ENCODE measurements at places on chromosomes 1 and 21. TPM values are rescaled to one million over a fixed set of nuclear protein-coding genes. Genes with fewer than 3 reads are reported as not detected.

DNA sequence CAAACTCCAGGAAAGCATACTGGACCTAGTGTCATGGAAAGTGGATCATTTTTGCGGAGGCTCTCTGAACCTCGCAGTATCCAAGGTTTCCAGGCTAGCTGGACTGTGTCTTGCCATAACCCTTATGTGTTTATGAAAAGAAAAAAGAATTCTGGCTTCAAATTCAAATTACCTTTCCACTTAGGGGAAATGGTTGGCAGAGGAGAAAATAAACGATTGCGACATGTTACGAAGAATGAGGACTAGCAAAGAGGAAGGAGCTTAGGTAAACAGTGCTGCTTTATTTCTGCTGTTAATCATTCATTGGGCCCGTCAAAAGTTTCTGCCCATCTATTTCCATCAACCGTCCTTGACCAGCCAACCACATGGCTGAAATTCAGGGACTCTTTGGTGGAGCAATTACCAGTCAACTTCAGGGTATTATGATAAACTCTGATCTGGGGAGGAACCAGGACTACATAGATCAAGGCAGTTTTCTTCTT lies at the start of gene C4BPA:
Gene C4BPA, plus strand, starts transcription at position 342 of the 482 bp plus-strand sequence. CDS start 8,793 bp downstream, outside the sequence.
- no peak within 1 kb of the TSS for H3K27ac ChIP-seq
- DNase-seq: no peak
- H3K4me3 ChIP-seq: no peak within 1 kb of the TSS
- H3K27me3 ChIP-seq: no peaks in the 10 kb centered on the region

DNA sequence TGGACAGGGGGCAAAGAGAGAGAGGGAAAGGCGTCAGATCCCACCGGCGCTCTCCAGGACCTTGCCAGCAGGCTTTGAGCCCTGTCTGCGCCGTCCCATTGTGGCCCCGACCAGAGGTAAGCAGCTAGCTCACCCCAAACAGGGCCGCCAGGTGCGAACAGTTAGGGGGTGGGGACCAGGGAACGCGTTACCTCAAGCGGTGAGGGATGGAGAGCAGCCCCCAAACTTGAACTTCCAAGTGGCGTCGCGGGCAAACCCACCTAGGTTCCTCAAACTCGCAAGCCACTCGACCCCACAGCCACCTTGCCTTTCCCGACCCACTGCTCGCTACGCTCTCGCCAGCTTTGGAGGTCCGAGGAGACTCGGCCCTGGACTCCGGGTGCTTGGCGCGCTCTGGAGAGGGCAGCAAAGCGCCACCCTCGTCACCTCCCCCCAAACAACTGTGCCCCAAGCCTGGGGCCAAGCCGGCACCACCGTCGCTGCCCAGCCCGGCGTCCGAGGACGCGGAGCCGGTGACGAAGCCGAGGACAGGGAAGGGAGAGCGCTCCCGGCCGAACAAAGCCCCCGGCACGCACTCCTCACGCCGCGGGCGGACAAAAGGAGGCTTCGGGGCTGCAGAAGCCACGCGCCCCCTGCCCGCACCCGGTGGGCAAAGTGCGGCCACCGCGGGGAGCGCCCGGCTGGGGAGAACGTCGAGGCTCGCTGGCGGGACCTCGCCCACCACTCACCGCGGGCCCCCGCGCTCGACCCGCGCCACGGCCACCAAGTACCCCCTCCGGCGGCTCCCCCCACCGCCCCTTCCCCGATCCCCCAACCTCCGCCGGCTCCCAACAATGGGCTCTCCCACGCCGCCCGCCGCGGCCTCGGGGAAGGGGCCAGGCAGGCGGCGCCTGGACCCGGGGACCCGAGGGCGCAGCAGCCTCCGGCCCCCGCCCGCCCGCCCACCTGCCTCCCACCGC lies 976 bp downstream of the SSBP3 start:
- H3K36me3 ChIP-seq: peaks cover 17% of the 10 kb centered on the region
- H3K27ac ChIP-seq: no peak overlapping the region
- peaks cover 40% of the 10 kb centered on the region for H3K4me1 ChIP-seq
- DNase-seq: no peak

GRCh38 chr1:212710566-212710965 lies 10.9 kb upstream of the BATF3 start:
- no peak for DNase-seq
- peaks cover 7% of the 10 kb centered on the region for H3K4me1 ChIP-seq
- H3K36me3 ChIP-seq: no peaks in the 10 kb centered on the region
- H3K27me3 ChIP-seq: no peaks in the 10 kb centered on the region

DNA sequence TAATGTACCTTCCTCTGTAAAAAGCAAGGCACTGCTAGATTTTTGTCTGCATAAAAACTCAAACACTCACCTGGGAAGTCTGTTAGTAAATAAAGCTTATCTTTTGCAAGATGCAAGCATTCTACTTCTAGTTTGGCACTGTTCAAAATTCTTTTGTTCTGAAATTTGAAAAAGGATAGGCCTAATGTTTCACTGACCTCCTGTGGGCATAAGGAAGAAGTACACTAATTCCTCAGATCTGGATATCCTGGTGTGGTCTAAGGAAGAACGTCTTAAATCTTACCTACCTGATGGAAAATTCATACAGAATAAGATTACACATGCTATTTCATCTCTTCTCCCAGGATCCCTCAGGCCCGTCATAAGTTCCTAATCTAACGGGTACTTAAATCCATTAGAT lies 93.5 kb upstream of the CAMK1G start:
- peaks cover 5% of the 10 kb centered on the region for H3K4me1 ChIP-seq
- no peak overlapping the region for H3K4me3 ChIP-seq
- DNase-seq: peak; percentile 45
- H3K27me3 ChIP-seq: peaks cover 6% of the 10 kb centered on the region

- H3K4me1 ChIP-seq: peaks cover 4% of the 10 kb centered on the region
- no peaks in the 10 kb centered on the region for H3K27me3 ChIP-seq
- no peak overlapping the region for H3K4me3 ChIP-seq
Observed at GRCh38 chr21:46156378-46156645, 933 bp upstream of the FTCD start.

- H3K36me3 ChIP-seq: no peaks in the 10 kb centered on the region
- peaks cover 48% of the 10 kb centered on the region for H3K4me1 ChIP-seq
- H3K27ac ChIP-seq: peak overlapping the region; percentile 94
- H3K27me3 ChIP-seq: no peaks in the 10 kb centered on the region
- H3K4me3 ChIP-seq: peak overlapping the region; percentile 34
Observed at GRCh38 chr1:218459878-218460711, 115.0 kb downstream of the TGFB2 start.

The ARHGAP30 gene
- not detected for total RNA-seq

DNA sequence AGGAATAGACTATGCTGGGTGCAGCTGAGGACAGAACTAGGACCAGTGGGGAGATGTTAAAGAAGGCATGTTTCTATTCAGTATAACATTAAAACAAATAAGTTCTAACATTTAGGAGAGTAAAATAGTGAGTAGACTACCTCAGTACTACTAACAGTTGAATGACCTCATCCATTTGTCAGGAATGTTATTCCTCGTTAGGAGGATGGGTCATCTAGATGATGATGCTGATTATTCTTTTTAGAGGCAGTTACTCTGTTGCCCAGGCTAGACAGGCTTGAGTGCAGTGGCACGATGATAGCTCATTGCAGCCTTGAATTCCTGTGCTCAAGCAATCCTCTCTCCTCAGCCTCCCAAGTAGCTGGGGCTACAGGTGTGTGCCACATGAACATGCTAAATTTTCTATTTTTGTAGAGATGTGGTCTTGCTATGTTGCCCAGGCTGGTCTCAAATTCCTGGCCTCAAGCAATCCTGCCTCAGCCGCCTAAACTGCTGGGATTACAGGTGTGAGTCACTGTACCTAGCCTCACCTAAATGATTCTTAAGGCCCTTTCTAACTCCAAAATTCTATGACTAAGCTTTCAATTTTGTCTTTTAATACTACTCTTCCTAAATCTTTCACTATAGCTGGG lies 9.3 kb downstream of the EEIG2 start:
- H3K27me3 ChIP-seq: no peaks in the 10 kb centered on the region
- H3K4me3 ChIP-seq: no peak overlapping the region
- peaks cover 8% of the 10 kb centered on the region for H3K4me1 ChIP-seq

- H3K4me1 ChIP-seq: peaks cover 17% of the 10 kb centered on the region
- H3K36me3 ChIP-seq: no peaks in the 10 kb centered on the region
- H3K27me3 ChIP-seq: no peaks in the 10 kb centered on the region
- no peak overlapping the region for H3K27ac ChIP-seq
- peak; percentile 77 for DNase-seq
Observed at GRCh38 chr1:92749024-92749634, 35.8 kb downstream of the EVI5 start.

- no peaks in the 10 kb centered on the region for H3K27me3 ChIP-seq
- H3K4me1 ChIP-seq: no peaks in the 10 kb centered on the region
- H3K27ac ChIP-seq: no peak overlapping the region
Observed at GRCh38 chr1:53575141-53575954, 116.1 kb downstream of the DMRTB1 start.

GRCh38 chr1:4660917-4661594 lies 6.6 kb downstream of the AJAP1 start:
- H3K36me3 ChIP-seq: no peaks in the 10 kb centered on the region
- no peak overlapping the region for H3K27ac ChIP-seq
- H3K27me3 ChIP-seq: no peaks in the 10 kb centered on the region
- peak; percentile 66 for DNase-seq

The WDR64 gene
- not detected for total RNA-seq

- no peaks in the 10 kb centered on the region for H3K27me3 ChIP-seq
- peak overlapping the region; percentile 99 for H3K27ac ChIP-seq
- peak overlapping the region; percentile 98 for H3K4me3 ChIP-seq
- DNase-seq: no peak
- peaks cover 15% of the 10 kb centered on the region for H3K4me1 ChIP-seq
Observed at GRCh38 chr1:154937988-154938386, 1.5 kb upstream of the PMVK start.

DNA sequence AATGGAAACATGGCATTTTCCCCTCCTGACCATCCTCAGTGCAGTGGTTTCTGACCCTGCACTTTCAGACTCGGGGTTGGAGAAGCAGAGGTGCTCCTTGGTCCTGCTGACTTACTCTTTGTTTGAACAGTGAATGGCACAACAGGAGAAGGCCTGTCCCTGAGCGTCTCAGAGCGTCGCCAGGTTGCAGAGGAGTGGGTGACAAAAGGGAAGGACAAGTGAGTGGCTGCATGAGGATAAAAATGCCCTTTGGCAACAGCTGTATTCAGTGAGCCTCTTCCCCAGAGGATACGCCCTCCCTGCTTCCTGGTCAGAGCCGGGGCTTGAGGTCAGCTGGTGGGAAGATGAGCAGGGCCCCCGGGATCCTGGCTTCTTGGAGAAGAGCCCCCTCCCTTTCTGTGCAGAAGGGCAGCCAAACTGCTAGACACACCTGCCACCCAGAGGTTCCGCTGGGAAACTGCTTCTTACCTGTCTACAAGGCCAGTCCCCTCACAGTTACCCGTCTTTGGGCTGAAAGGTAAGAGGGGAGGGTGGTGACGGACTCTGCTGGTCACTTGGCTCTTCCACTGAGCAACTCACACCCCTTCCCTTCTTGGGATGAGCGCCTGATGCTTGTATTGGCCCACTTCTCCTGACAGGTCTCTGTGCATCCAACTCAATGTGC lies 16.6 kb downstream of the NPL start:
- H3K27me3 ChIP-seq: no peaks in the 10 kb centered on the region
- H3K4me1 ChIP-seq: no peaks in the 10 kb centered on the region
- H3K27ac ChIP-seq: no peak overlapping the region
- no peak for DNase-seq
- H3K4me3 ChIP-seq: no peak overlapping the region

- peak; percentile 91 for DNase-seq
- peak overlapping the region; percentile 65 for H3K27ac ChIP-seq
- H3K27me3 ChIP-seq: no peaks in the 10 kb centered on the region
- peaks cover 29% of the 10 kb centered on the region for H3K4me1 ChIP-seq
Observed at GRCh38 chr21:39020751-39021477, 162.3 kb downstream of the PSMG1 start.

DNA sequence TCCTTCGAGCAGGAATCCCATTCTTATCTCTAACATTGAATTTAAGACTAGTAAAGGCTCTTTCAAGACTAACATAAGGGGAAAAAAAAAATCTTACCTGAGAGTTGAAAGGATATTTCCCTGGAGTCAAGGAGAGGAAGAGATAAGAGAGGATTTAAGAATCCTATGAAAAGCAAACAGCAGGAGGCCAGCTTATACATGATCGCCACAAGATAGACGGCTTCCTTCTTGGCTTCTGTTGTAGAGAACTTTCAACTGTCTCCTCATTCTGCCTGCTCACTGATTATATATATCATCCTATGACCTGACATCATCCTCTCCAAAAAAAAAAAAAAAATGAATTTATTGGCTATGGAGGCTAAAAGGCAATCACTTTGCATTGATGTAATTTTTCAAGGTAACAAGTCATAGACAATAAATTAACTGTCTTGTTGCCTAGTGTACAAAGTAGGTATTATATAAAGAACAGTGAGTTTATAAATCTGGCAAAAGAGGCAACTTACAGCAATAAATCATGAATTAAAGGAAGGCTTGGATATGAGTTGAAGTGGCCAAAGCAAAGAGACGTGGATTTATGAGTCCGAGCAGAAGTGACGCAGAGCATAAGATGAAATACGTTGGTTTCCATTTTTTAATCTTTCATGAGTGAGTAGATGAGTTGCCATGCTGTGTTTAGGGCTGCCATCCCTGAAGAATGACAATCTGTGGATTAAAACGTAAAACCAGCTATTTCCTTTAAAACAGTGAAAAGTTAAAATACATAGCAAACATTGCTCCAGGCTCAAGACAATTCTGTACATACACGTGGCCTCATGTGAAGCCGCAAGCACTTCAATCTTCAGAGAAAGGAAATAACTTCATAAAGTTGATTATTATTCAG lies at the start of gene UTS2:
Gene UTS2, minus strand, starts transcription at position 262 of the 880 bp plus-strand sequence. Its CDS starts 62 bp downstream, at position 200.
- no peak within 1 kb of the TSS for H3K27ac ChIP-seq
- H3K4me1 ChIP-seq: no peaks in the 10 kb centered on the region
- no peaks in the 10 kb centered on the region for H3K27me3 ChIP-seq
- DNase-seq: peak; percentile 5
- no peaks in the 10 kb centered on the region for H3K36me3 ChIP-seq
- H3K4me3 ChIP-seq: no peak within 1 kb of the TSS

DNA sequence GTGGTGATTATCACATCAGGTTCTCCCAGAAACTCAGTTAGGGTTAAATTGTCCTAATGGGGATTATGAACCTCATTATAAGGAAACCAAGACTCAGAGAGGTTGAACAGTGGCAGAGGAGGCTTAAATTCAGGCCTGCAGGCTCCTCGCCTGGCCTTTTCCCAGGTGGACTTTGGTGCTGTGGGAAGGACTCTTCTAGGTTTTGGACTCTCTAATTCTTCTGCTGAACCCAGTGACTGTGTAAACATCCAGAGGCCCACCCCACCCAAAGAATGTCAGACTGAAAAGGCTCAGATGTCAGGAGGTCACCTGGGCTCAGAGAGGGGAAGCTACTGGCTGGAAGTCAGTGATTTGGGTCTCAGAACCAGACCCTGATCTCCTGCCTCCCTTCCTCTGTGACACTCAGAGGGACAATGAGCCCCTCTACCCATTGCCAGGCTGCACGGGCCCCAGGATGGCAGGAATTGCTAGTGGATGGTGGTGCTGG lies 2.5 kb downstream of the ZNF362 start:
- H3K27ac ChIP-seq: no peak overlapping the region
- peaks cover 20% of the 10 kb centered on the region for H3K4me1 ChIP-seq
- DNase-seq: peak; percentile 77
- no peak overlapping the region for H3K4me3 ChIP-seq
- no peaks in the 10 kb centered on the region for H3K27me3 ChIP-seq

DNA sequence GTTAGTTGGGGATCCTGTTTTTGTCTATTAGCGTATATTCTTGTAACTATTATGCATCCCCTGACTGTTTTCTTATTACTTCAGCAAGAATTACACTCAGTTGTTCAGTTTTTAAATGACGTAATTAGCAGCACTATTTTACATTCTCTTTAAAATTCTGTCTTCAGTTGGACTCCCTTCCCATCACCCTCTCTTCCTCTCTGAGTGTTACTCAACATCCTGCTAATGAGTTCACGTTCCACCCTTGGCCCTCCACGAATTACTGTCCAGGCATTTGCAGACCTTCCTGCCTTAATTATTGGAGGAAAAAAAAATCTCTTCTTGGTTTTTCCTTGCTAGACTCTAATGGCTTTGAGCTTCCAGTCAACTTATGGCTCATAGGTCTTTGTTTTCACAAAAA lies 23.6 kb upstream of the FAM78B start:
- no peaks in the 10 kb centered on the region for H3K4me1 ChIP-seq
- no peak overlapping the region for H3K27ac ChIP-seq

The SERPINC1 gene
- total RNA-seq: not detected
